H9 (cell line): ENCODE measurements at places on chromosomes 12 and 14.

DNA sequence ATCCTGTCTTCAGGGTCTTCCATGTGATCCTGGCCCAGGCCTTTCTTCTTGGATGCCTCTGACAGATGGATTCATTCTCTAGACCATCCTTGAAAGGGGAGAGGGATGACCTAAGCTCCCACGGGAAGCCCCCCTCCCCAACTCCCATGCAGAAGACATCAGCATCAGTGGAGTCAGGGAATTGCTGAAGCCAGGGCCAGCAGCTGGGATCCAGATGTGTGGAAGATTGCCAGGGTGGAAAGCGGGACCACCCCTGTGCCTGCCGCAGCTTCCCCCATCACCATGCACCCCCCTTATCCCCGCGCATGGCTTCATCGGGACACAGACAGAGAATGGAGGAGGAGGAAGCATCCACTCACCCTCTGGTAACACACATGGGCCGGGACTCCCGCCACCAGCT lies 183.6 kb upstream of the PRMT8 start:
- H3K27me3 ChIP-seq = no peaks in the 10 kb centered on the region; the same call in 1 of the 2 replicates
- DNase-seq = no peak
- H3K4me3 ChIP-seq = no peak overlapping the region
- H3K36me3 ChIP-seq = no peaks in the 10 kb centered on the region
- no peaks in the 10 kb centered on the region for H3K4me1 ChIP-seq

GRCh38 chr12:122243965-122244364 lies 18.1 kb upstream of the DIABLO start:
- no peak overlapping the region for H3K27ac ChIP-seq
- no peaks in the 10 kb centered on the region for H3K27me3 ChIP-seq
- peaks cover 3% of the 10 kb centered on the region for H3K36me3 ChIP-seq

- H3K27ac ChIP-seq = no peak overlapping the region
- no peak for DNase-seq
- H3K4me3 ChIP-seq = no peak overlapping the region
- no peaks in the 10 kb centered on the region for H3K27me3 ChIP-seq
- no peaks in the 10 kb centered on the region for H3K36me3 ChIP-seq
These were observed 137.5 kb upstream of the CCND2 start for GRCh38 chr12:4135919-4136605.

DNA sequence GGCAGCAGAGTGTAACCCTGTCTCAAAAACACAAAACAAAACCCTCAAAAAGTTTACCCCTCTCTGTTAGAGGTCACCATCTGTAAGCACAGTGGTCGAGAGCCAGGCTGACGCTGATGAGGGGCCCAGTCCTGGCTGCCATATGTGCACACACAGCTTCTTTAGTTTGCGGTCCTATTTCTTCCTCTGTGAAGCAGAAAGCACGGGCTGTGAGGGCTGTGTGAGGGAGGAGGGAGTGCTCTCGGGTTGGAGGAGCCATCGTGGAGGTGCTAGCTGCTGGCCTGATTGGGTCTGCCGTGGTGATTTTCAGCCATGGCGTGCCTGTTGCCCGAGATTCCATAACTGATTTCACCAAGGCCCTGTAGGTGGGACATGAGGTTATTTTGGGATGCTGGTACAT lies 3.5 kb downstream of the ULK1 start:
- no peak overlapping the region for H3K27ac ChIP-seq
- no peak overlapping the region for H3K4me3 ChIP-seq
- no peaks in the 10 kb centered on the region for H3K27me3 ChIP-seq
- no peak for DNase-seq

- no peak overlapping the region for H3K27ac ChIP-seq
- no peak overlapping the region for H3K4me3 ChIP-seq
- H3K27me3 ChIP-seq = peaks cover 7% of the 10 kb centered on the region; the same call in 1 of the 2 replicates
- H3K36me3 ChIP-seq = no peaks in the 10 kb centered on the region
These were observed 210.9 kb upstream of the FKBP4 start for GRCh38 chr12:2583642-2584401.

- peaks cover 2% of the 10 kb centered on the region; the same call in 1 of the 2 replicates for H3K27me3 ChIP-seq
- H3K4me3 ChIP-seq = peak overlapping the region; percentile 89
- no peaks in the 10 kb centered on the region for H3K4me1 ChIP-seq
- peak; percentile 86 for DNase-seq
- no peak overlapping the region for H3K27ac ChIP-seq
- H3K36me3 ChIP-seq = no peaks in the 10 kb centered on the region
These were observed 647 bp upstream of the TGFB3 start for GRCh38 chr14:75982266-75983018.

- H3K27me3 ChIP-seq = no peaks in the 10 kb centered on the region
- DNase-seq = no peak
- H3K4me1 ChIP-seq = no peaks in the 10 kb centered on the region
- no peak overlapping the region for H3K27ac ChIP-seq
- H3K4me3 ChIP-seq = no peak overlapping the region
These were observed 1172.3 kb downstream of the LRFN5 start for GRCh38 chr14:42778984-42779383.

DNA sequence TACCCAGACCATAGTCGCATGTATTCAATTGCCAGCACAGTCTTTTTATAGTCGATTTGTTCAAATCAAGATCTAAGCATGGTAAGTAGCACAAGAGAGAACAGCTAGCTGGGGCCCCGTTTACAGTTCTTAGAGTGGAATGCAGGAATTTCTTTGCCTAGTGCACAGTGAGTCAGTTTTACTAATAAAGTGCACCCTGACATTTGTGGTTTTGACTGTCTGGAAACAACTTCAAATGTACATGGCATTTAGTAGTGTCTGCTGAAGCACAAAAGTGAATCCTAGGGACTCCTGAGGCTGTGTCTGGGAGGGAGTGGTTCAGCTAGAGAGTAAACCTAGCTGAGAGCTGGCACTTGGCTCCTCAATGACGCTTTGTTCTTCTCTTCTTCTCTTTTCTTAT lies 64.9 kb downstream of the TMX1 start:
- H3K27ac ChIP-seq = no peak overlapping the region
- H3K36me3 ChIP-seq = no peaks in the 10 kb centered on the region
- no peaks in the 10 kb centered on the region for H3K27me3 ChIP-seq
- DNase-seq = no peak
- H3K4me1 ChIP-seq = peaks cover 2% of the 10 kb centered on the region; the same call in 1 of the 2 replicates
